ENCODE measurements at places on chromosomes 6 and 20.

GRCh38 chr20:20009784-20010253 lies 7.3 kb upstream of the NAA20 start:
- no peak for DNase-seq
- no peak overlapping the region for H3K4me3 ChIP-seq
- no peaks in the 10 kb centered on the region for H3K36me3 ChIP-seq
- H3K27me3 ChIP-seq = peaks cover 19% of the 10 kb centered on the region
- no peaks in the 10 kb centered on the region for H3K4me1 ChIP-seq
- no peak overlapping the region for H3K27ac ChIP-seq

GRCh38 chr6:113862112-113862511 lies 5.0 kb downstream of the MARCKS start:
- peaks cover 41% of the 10 kb centered on the region for H3K27me3 ChIP-seq
- no peak overlapping the region for H3K27ac ChIP-seq
- H3K4me3 ChIP-seq = no peak overlapping the region
- H3K36me3 ChIP-seq = no peaks in the 10 kb centered on the region

- DNase-seq = no peak
- no peaks in the 10 kb centered on the region for H3K36me3 ChIP-seq
- H3K4me1 ChIP-seq = no peaks in the 10 kb centered on the region
- H3K4me3 ChIP-seq = no peak overlapping the region
- H3K27me3 ChIP-seq = no peaks in the 10 kb centered on the region
Observed at GRCh38 chr6:22333802-22334201, 37.0 kb upstream of the PRL start.

GRCh38 chr6:25821341-25821740 lies 10.5 kb downstream of the SLC17A1 start:
- no peaks in the 10 kb centered on the region for H3K27me3 ChIP-seq
- no peak overlapping the region for H3K27ac ChIP-seq
- H3K4me1 ChIP-seq = no peaks in the 10 kb centered on the region
- H3K36me3 ChIP-seq = no peaks in the 10 kb centered on the region
- no peak for DNase-seq
- H3K4me3 ChIP-seq = no peak overlapping the region

GRCh38 chr20:9515741-9516233 lies 1.4 kb downstream of the LAMP5 start:
- H3K27ac ChIP-seq = no peak overlapping the region
- DNase-seq = no peak
- no peaks in the 10 kb centered on the region for H3K36me3 ChIP-seq
- H3K27me3 ChIP-seq = peaks cover 35% of the 10 kb centered on the region
- H3K4me1 ChIP-seq = no peaks in the 10 kb centered on the region
- H3K4me3 ChIP-seq = no peak overlapping the region

DNA sequence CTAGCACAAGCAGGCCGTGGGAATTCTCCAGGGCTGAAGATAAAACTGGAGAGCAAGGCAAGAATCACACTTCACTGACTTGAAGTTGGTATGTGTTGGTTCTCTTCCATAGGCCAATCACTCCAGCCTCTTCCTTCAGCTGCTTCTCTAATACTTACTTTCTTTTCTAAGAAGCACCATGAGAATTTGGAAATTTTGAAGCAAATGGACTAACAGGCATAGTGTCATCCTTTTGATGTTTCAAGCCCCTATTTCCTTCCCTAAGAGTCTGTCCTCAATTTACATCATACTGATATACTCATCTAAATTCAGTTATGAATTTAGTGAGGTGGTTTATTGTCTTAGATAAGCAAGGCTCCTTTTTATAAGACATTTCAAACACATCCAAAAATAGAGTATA lies 24.0 kb downstream of the SLC26A8 start:
- H3K36me3 ChIP-seq = no peaks in the 10 kb centered on the region
- H3K4me1 ChIP-seq = no peaks in the 10 kb centered on the region
- H3K27me3 ChIP-seq = no peaks in the 10 kb centered on the region
- no peak overlapping the region for H3K27ac ChIP-seq
- no peak for DNase-seq

- no peaks in the 10 kb centered on the region for H3K36me3 ChIP-seq
- H3K27me3 ChIP-seq = no peaks in the 10 kb centered on the region
- H3K4me1 ChIP-seq = no peaks in the 10 kb centered on the region
- DNase-seq = peak; percentile 45
- H3K4me3 ChIP-seq = no peak overlapping the region
Observed at GRCh38 chr6:2353412-2354137, 108.2 kb upstream of the GMDS start.

DNA sequence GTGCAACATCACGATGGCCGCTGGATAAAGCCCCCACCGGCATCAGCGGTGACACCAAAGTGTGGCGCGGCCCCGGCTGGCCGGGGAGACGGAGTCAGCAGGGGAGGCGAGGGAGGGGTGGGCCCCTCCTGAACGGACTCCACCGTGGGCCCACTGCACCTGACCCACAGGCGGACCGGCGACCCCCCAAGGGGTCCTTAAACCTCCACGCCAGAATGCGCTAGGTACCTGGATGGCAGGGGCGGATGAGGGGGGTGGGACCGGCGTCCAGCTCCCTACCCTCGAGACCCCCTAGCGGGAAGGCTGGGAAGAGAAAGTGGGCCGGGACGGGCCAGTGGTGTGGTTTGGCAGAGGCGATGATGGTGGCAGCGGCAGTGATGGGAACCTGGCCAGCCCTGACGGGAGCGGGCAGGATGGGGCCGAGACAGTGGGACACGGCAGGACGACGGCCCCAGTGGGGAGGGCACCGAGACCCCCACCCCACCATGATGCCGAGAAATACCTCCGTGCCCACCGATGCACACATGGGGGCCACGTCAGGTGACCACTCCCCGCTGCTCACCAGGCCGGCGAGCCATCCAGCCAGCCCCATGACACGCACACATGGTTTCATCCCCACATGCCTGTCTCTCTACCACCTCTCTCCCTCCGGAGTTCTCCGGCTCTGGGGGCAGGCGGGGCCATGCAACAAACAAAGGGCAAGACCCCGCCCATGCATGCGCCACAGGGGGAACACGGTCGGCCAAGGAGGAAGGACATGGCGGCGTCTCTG lies 771.9 kb upstream of the DEFB115 start:
- H3K4me3 ChIP-seq = no peak overlapping the region
- H3K4me1 ChIP-seq = no peaks in the 10 kb centered on the region
- DNase-seq = no peak
- H3K36me3 ChIP-seq = no peaks in the 10 kb centered on the region
- no peaks in the 10 kb centered on the region for H3K27me3 ChIP-seq
- no peak overlapping the region for H3K27ac ChIP-seq

GRCh38 chr6:151289399-151290007 lies 49.7 kb downstream of the AKAP12 start:
- no peaks in the 10 kb centered on the region for H3K4me1 ChIP-seq
- peaks cover 5% of the 10 kb centered on the region for H3K27me3 ChIP-seq
- H3K36me3 ChIP-seq = no peaks in the 10 kb centered on the region
- no peak overlapping the region for H3K27ac ChIP-seq

GRCh38 chr6:24385536-24386269 lies 17.0 kb upstream of the MRS2 start:
- H3K36me3 ChIP-seq = no peaks in the 10 kb centered on the region
- no peak overlapping the region for H3K4me3 ChIP-seq
- H3K27me3 ChIP-seq = peaks cover 6% of the 10 kb centered on the region
- no peaks in the 10 kb centered on the region for H3K4me1 ChIP-seq
- no peak for DNase-seq

DNA sequence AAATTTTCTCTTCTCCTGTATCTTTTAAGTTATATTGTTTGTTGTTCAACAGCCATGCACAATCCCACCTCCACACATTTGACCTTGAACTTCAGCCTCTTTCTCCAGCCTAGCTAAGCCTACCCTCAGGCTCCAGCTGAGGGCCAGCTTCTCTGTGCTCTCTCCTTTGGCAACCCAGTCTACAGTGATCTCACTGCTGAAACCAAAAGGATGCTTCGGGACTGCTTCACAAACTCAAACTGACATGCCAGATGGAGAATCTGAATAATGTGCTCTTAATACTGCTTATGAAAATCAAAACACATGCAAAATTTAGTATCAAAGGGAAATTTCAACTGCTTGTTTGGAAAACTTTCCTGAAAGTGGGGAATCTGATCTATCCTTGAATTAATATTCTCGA lies 16.1 kb upstream of the RIN2 start:
- H3K27me3 ChIP-seq = peaks cover 2% of the 10 kb centered on the region
- no peak for DNase-seq
- no peak overlapping the region for H3K27ac ChIP-seq
- no peaks in the 10 kb centered on the region for H3K36me3 ChIP-seq

DNA sequence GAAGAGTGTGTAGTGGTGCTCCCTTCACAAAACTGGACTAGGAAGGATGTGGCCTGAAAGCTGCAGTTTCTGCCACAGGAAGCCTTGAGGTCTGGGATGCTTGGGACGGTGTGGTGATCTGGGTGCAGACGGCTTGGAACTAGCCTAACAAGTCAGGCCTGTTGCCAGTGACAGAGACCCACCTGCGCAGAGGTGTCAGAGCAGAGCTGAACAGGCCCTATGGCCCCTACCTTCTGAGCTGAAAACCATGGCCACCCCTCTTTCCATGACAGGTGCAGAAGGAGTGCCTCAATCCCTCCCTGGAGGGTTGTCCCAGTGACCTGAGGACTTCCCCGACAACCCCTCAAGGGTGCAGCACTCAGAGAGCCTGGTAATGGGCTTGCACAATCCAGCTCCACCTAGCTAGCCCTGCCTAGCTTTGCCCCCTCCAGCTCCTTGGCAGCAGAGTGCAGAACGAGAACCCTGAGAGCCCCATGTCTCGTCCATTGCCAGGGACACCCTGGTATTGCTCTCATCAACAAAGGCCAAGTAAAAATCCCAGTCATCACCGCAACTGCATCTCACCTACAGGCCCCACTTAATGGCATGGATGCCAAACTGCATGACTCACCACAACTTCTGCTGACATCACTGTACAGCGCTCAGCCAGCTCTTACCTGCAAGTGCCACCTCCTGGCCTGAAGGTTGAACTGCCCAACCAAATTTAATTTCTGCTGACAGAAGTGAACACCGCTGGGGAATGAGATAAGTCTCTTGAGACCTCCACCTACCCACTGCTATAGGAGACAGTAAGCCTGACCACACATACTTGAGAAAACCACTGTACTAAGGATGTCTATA lies 563.1 kb downstream of the TFAP2A start:
- H3K4me3 ChIP-seq = no peak overlapping the region
- no peak overlapping the region for H3K27ac ChIP-seq
- no peaks in the 10 kb centered on the region for H3K27me3 ChIP-seq
- no peak for DNase-seq
- H3K36me3 ChIP-seq = no peaks in the 10 kb centered on the region

- peaks cover 76% of the 10 kb centered on the region for H3K27me3 ChIP-seq
- no peak for DNase-seq
- no peaks in the 10 kb centered on the region for H3K36me3 ChIP-seq
- peaks cover 8% of the 10 kb centered on the region for H3K4me1 ChIP-seq
Observed at GRCh38 chr20:62475772-62476055, at the start of gene GATA5. Gene GATA5 (minus strand): TSS chr20:62475995. CDS start chr20:62475521, 474 bp downstream.

DNA sequence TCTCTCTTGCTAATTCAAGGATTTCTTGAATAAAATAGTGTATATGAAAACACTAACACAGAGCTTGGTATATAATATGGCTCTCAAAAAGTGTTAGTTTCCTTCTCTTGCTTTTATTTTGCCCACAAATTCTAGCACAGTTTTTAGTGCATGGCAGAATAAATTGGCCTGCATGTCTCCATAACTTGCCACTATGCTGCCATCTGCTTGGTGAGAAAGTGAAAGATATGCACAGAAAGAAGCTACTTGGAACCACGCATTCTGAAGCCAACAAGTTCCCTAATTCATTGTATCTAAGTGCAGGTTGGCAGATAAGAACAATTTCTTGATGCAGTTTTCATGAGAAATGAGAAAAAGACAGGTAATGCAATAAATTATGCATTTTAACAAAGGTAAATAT lies 101.2 kb downstream of the EPHA7 start:
- H3K36me3 ChIP-seq = no peaks in the 10 kb centered on the region
- H3K4me1 ChIP-seq = no peaks in the 10 kb centered on the region
- no peaks in the 10 kb centered on the region for H3K27me3 ChIP-seq
- no peak overlapping the region for H3K27ac ChIP-seq
- no peak for DNase-seq
- no peak overlapping the region for H3K4me3 ChIP-seq

DNA sequence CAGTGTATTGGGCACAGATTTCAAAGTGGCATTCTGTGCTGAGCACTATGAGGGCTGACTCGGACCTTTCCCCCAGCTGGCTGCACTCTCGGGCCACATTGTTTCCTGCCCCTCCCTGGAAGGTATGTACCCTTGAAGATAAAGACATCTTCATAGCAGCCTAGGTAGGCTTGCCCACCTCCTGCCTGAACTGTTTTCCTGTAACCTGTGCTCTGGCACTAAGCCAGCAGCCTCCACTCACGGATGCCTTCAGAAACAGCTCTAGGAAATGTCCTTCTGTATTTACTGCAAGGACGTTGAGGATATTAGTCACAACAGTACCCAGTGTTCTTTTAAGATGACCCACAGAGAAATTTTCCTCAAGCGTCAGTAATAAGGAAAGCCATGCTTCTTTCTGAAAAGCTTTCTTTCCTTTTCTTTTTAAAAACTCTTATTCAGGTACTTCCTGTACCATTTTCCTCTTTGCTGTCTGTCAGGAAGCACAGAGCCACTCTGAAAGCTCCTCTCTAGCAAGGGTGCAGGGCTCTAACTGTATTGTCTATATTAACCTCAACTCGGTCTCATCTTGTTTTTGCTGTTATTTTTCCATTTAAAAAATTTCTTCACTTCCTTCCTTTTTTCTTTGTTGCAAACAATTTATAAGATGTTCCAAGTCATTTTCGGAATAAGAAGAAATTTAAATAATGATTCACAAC lies 43.5 kb downstream of the TTI1 start:
- peaks cover 13% of the 10 kb centered on the region for H3K4me1 ChIP-seq
- peaks cover 35% of the 10 kb centered on the region for H3K36me3 ChIP-seq
- H3K4me3 ChIP-seq = no peak overlapping the region
- peak; percentile 33 for DNase-seq
